ENCODE measurements at places on chromosomes 5 and 9.

- no peak for DNase-seq
These were observed 36.2 kb downstream of the STC2 start for GRCh38 chr5:173291722-173292658.

- DNase-seq, result peak; percentile 81
These were observed 57.2 kb downstream of the MTRR start for GRCh38 chr5:7925961-7926695.

- no peak for DNase-seq
These were observed 294.6 kb upstream of the CLINT1 start for GRCh38 chr5:158153508-158153907.

DNA sequence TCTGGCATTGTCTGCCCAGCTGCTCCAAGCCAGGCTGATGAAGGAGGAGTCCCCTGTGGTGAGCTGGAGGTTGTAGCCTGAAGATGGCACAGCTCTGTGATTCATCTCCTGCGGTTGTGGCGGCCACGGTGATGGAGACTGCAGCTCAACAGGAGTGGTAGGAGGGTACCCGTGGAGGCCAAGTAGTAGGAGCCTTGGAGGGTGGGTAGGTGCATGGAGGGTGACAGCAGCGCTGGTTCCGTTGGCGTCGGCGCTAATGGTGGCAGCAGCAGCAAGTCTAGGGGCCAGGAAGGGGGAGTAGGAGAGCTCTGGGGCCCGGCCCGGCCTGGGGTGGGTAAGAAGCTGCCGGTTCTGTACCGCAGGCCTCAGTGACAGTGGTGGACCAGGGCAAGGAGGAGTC, 22.4 kb upstream of the TRIM52 start:
- DNase-seq, result no peak

DNA sequence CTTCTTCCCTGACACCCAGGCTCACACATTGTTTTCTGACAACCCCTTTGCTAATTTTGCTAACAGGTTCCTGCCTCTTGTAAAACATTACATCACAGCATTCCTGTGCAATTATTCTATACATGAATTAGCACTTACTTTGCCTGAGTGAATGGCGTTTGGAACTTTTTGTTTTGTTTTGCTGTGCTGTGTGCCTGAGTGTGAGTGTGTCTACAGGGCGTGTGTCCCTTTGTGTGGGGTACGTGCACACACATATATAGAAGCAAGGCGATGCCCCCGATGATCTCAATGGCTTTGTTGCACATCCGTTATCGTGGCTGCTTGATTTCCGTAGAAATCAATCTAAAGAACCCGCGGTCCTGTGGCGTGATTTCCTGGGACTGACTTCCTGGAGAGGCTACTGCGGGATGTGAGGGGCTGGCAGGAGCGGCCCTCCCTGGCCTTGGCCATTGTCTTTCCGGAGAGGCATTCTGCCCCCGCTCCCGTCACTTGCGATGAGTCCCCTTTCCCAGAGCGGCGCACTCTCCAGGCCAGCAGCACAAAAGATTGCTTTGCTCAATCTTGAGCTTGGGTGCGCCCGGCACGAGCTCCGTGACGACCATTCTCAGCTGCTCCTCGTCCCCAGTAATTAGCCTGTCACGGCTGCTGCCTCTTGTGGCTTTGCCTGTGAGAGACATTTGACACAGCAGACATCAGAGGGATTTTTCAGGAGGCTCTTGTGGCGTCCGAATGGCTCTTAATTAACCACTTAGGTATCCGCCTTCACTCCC, 398.1 kb upstream of the IRX1 start:
- DNase-seq, result no peak

- no peak for DNase-seq
These were observed 2.5 kb downstream of the SH3PXD2B start for GRCh38 chr5:172451771-172452197.

DNA sequence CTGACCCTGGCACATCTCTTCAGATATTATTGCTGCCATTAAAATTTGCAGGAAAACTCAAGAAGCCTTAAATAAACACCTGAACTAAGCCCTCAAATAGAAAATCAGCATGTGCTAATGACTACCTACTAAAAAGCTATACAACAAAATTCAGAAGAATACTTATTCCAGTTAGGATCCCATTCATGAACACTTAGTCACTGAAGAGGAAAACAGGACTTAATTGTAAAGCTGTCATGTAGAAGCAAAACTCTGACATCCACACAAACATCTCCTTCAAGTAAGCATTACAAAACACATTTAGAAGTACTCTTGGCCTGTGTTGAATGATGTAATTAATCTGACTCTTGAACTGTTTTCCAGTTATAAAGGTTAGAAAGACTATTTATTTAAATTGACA, 19.9 kb downstream of the ELL2 start:
- DNase-seq, result no peak
